ENCODE measurements at places on chromosomes 3 and 15. TPM values are rescaled to one million over a fixed set of nuclear protein-coding genes. Genes with fewer than 3 reads are reported as not detected.

RAB5A gene
- 38.4 TPM for total RNA-seq

LEKR1 gene
- total RNA-seq, result 1.00 TPM

DUOXA2 gene
- total RNA-seq, result not detected

C2CD4A gene
- total RNA-seq, result not detected

ADAMTS17 gene
- not detected for total RNA-seq

NR1I2 gene
- not detected for total RNA-seq

NDUFB4 gene
- total RNA-seq, result 214 TPM

GATM gene
- 2.2 TPM for total RNA-seq

ADCY5 gene
- 0.50 TPM for total RNA-seq

SEMA3B gene
- 7.5 TPM for total RNA-seq

LRRC49 gene
- 3.5 TPM for total RNA-seq

DOCK3 gene
- 0.38 TPM for total RNA-seq
